ENCODE measurements at places on chromosomes 1 and 21.

DNA sequence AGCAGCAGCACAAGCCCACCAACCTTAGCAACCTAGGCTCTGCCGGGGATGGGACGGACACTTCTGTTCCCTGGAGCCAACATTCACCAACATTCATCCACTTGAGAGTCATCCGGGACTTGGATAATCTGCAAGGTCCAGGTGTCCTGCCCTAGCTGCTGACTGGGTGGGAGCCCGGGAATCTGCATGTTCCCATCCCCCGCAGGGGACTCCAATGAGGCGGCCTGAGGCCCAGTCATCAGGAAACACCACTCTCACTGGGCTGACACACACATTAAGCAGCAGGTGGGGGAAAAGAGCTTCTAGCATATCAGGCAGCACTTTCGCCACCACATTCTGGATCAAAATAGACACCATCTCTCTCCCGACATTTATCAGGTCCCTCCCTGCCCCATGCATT is 38.4 kb upstream of the CCSAP start:
- no peak for DNase-seq

DNA sequence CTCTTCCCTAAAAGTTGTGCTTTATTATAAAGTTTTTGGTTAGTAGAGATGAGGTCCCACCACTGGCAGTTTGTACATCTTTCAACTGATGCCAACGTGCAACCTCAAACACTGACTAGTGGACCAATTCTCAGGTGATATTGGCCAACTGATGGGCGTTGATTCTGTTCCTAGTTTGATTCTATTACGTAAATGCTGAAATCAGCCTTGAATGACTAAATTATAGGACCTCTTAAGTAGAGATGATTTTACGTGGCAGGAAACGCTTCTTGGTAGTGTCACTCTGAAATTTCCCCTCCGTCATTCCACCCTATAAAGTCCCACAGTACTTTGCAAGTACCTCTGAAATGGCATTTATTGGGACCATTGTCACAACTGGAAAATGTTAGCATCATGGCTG is 8.8 kb upstream of the FNDC7 start:
- DNase-seq = no peak

DNA sequence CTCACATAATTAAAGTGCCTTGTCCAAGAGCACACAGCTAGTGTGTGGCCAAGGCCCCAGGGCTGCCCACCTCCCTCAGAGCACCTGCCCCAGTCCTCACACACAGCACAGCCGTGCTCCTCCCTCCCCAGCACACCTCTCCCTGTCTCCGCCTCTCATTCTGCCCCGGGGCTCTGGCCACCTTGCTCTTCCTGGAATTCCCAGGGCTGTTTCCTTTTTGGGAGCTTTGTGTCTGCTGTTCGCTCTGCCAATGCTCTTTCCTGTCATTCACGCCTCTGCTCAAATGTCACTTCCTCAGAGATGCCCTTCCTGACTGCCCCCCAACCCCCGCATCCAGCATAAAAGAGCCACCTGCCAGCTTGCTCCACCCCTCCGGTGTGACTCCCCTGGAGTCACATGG is 13.3 kb downstream of the SLC6A17 start:
- DNase-seq = no peak

- no peak for DNase-seq
Measured at GRCh38 chr1:27049607-27050006, 37.0 kb upstream of the TENT5B start.

DNA sequence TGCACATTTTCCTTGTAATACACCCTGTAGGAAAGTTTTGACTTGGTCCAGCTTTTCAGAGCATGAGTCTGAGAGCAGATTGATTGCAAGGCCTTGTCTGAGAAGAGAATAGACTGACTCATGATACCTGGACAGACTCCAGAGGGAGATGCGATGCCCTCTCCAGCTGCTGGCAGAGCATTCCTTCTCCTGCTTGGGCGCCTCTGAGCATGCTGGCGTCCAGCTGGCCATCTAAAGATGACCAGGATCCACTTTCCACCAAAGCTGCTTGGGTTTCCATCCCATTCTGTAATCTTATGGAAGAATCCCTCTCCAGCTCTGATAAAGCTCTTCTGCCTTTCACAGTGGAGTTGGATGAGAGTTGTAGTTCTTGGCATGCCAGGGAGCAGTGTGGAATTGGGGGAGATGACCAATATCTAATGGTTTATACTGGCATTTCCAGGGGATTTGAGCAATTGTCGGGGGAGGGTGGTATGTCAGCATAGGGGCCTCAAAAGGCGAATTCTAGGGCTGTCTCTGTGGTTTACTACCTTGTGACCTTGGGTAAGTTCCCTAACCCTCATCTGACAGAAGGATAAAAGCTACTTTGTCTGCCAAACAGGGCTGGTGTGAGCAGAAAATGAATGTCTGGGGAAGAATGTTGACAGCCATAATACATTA is 19.5 kb downstream of the SZRD1 start:
- peak; percentile 57 for DNase-seq

GRCh38 chr1:175600721-175601440 is 142.5 kb downstream of the TNR start:
- no peak for DNase-seq

GRCh38 chr1:85058786-85059185 is 10.5 kb upstream of the MCOLN3 start:
- no peak for DNase-seq

- DNase-seq = no peak
Measured at GRCh38 chr1:98429965-98430443, 231.5 kb upstream of the SNX7 start.

GRCh38 chr1:218345673-218346390 is 696 bp downstream of the TGFB2 start:
- no peak for DNase-seq

- no peak for DNase-seq
Measured at GRCh38 chr1:111213412-111213811, 13.0 kb upstream of the DENND2D start.

DNA sequence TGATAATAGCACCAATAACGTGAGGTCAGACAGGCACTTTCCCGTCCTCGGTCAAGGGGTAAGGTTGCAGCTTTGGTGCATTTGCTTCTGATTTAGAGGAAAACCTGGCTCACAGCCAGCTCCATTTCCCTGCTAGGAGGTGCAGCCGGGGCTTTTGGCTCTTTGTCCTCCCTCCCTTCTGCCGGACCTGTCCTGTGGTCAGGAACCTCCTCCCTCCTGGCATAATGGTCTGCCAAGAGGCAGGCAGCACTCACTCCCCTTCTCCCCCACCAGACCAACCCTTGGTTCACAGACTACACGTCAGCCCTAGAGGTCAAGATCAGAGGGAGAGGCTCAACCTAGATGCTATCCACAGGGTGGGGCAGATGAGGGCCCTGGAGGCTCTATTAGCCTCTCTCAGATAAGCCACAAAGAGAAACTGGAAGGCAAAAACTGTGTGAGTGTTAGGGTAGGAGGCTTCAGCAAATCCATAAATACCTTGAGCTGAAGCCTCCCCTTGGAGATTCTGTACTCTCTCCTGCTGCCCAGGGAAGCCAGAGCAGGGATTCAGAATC is 64.8 kb downstream of the PLXNA2 start:
- DNase-seq = no peak

GRCh38 chr1:89114662-89115061 is 11.3 kb downstream of the GBP2 start:
- DNase-seq = no peak

DNA sequence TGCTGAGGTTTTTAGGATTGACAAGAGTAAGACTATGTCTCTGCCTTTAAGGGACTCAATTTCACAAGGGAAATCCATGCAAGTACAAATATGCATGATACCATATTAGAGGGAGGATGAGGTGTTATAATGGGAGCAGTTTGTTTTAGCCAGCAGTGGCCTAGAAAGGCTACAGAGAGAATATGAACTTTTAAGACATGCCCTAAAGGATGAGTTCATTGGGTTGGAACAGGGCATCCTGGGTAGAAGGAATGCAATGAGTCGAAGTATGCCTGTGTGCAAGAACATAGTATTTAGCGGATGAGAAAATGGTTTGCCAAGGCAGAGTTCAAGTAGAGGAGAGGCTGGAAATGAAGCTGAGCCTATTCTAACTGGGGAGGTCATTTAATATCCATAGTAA is 32.6 kb upstream of the LEPR start:
- no peak for DNase-seq

DNA sequence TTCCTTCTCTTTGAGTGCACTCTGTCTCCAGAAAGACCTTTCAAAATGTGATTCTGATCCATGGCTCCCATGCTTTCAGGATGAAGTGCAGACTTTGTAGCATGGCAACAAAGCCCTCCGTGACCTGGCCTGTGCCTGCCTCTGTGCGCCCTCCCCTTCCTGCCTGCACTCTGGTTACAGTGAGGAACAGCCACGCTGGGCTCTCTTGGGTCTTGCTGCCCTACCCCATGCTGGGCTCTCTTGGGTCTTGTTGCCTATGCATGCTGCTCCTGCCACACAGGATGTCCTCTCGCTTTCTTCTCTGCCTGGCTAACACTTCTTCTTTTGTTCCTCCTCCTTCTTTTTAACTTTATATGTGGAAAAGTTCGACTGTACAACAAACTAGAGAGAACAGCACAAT is 28.0 kb downstream of the LMOD1 start:
- DNase-seq = no peak

GRCh38 chr1:224800486-224801119 is 128.9 kb upstream of the DNAH14 start:
- DNase-seq = no peak
